ENCODE measurements at places on chromosomes 5 and 9.

- no peak for DNase-seq
Measured at GRCh38 chr9:87113874-87114273, 166.6 kb upstream of the GAS1 start.

- DNase-seq: no peak
Measured at GRCh38 chr5:38923661-38924451, 78.0 kb downstream of the OSMR start.

GRCh38 chr9:32992595-32993238, 8.7 kb downstream of the APTX start:
- no peak for DNase-seq

DNA sequence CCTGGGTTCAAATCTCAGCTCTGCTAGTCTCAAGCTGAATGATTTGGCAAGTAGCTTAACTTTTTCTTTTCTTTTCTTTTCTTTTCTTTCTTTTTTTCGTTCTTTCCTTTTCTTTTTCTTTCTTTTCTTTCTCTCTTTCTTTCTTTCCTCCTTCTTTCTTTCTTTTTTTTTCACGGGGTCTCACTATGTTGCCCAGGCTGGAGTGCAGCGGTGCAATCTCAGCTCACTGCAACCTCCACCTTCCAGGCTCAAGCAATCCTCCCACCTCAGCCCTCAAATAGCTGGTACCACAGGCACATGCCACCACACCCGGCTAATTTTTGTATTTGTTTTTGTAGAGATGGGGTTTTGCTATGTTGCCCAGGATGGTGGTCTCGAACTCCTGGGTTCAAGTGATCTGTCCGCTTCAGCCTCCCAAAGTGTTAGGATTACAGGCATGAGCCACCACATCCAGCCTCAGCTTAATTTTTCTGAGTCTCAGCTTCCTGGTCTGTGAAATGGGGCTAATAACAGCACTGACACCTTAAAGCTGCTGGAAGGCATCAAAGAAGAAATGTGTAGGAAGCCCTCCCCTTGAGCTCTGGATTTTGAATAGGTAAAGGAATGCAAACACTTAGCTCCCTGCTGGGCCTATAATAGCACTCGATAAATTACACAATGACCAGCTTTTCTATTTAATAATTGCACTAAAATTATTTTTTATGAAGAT, 17.5 kb upstream of the PPARGC1B start:
- DNase-seq: no peak

GRCh38 chr5:31193591-31194467, at the start of gene CDH6:
CDH6 (plus strand) TSS chr5:31193686; CDS start chr5:31267474, 73,788 bp downstream.
- peak; percentile 48 for DNase-seq

- no peak for DNase-seq
Measured at GRCh38 chr9:93232388-93232960, 48.5 kb downstream of the WNK2 start.

GRCh38 chr5:172806897-172807672, 27.0 kb upstream of the ERGIC1 start:
- peak; percentile 34 for DNase-seq

DNA sequence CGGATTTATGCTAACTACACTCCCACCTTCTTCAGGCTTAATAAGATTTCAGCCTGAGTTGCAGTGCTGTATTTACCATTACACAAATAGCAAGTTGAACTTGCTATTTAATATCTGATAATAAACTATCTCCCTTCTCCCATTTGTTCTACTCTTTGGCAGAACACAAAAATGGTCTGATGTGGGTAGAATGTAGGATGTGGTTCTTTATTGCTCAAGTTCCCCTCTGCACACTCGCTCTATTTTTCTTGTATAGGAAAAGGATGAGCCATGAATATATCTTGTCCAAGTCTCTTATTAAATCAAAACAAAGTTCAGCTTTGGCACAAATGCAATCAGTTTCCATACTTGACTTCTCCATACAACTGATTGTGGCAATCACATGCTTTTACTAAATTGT, 37.2 kb upstream of the KIF2A start:
- DNase-seq: no peak

- no peak for DNase-seq
Measured at GRCh38 chr9:102845827-102846371, 149.2 kb upstream of the CYLC2 start.

DNA sequence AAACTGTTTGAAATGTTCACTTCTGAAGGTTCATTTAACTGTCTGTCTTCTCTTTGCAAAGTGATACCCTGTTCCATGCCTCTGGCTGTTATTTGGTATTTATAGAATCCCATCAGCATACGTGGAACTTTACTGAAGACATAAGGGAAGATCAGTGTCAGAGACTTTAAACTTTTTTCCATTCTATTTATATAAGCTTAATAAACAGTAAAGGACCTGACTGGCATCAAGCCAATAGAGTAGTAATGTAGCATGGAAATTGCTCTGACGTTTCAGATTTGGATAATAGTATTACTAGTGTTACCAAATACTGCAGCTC, 94.9 kb upstream of the MINAR2 start:
- DNase-seq: no peak

- DNase-seq: no peak
Measured at GRCh38 chr9:4324513-4324912, 24.6 kb upstream of the GLIS3 start.

DNA sequence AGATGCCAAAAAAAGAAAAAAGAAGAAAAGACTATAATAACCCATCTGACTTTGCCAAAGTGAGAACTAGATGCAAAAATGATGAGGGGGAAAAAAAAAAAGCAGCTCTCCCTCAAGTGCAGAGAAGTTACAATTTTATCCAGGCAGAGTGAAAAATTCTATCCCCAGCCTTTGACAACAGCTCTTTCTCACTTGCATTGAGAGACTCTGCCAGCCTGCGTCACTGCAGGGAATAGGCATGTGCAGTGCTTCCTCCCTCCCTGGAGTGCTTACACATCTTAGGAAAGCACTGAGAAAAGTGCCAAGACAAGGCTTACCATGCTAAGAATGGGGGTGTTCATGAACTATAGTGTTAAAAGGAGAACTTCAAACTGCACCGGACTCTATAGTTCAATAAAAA, 418.6 kb upstream of the TYRP1 start:
- no peak for DNase-seq

GRCh38 chr9:113542741-113543140, 79.2 kb downstream of the RGS3 start:
- no peak for DNase-seq

DNA sequence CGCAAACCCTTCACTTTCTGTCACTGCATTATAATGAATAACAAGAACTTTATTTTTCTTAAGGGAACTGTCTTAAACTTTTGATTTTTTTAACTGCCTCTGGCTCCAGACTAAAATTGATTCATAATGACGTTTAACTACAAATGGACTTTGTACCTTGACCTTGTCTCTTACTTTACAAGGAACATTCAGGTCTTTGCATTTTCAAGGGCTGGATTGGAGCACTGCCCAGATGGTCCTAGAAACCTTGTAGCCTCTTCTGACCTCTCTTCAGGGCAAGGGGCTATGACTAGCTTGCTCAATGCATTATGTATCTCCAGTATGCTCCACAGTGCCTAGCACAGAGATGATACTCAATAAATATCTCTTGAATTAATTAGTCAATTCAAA, 612.6 kb upstream of the CLINT1 start:
- no peak for DNase-seq

DNA sequence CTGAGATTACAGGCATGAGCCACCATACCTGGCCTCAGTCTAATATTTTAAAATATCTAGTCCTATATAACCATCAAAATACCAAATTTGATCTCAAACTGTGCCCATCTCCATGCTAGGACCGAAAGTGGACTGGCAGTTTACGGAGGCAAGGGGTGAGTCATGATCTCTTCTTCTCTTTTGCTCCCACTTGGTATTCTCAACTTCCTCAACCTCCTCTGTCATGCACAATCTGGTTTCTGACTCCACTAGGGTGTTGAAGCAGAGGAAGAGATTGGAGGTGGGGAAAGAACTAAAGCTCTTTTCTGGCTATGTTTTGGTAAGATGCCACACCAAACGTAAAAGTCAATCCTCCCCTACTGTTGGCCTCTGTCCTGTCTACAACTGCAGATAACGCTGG, 55.9 kb upstream of the CEMIP2 start:
- no peak for DNase-seq

All from endothelial cell (in vitro differentiated cells).